ENCODE measurements at places on chromosomes 12 and 14.

DNA sequence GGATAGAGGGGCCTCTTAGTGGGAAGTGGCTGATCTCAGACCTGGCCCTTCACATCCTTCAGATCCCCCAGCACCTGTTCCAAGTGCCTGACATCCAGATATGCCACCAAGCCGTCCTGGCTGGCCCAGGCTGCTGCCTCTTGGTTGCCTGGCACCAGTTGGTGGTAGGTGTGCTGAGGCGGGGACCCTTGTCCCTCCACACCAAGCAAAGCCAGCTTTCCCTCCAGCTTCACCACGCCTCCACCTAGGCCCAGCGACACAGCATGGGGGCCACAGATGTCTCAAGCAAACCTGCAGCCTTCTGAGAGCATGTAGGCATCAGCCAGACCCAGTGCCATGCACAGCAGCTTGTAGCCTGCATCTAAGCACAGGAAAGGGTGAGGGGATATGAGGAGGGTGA, 3.5 kb upstream of the CD63 start:
- DNase-seq: no peak

DNA sequence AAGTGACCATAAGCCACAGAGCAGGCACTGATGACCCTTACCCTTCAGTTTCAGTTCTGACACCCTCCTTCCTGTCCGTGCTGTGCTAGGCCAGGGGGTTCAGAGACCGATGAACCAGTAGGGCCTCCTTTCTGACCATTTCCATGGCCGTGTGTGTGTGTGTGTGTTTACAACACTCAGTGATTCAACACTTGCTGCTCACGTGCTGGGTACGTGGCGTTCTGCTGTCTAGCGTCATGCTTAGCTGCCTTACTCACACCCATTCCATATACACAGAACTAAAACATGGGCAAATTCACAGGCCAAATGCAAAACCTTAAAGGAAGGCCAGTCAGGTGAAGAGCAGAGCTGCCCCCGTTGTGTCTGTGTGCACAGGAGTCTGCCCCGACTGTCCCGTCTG, 67.5 kb downstream of the DNAH10 start:
- no peak for DNase-seq

DNA sequence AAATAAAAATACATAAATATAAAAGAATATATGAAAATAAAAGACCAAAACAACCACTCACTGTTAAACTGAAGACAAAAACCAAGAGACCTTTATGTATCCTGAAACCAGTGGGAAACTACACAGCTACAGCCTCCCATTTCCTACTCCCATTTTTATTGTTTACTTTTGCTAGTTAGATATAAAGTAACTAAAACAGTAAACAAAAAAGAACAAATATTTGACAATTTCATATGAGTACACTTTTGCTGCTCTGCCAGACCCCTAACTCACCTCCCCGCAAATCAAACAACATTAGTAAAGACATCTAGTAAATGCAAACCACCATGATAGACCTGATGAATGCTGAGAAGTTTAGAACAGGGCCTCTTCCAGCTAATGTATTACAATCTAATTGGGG, 97.1 kb downstream of the BCL2L14 start:
- DNase-seq: no peak

DNA sequence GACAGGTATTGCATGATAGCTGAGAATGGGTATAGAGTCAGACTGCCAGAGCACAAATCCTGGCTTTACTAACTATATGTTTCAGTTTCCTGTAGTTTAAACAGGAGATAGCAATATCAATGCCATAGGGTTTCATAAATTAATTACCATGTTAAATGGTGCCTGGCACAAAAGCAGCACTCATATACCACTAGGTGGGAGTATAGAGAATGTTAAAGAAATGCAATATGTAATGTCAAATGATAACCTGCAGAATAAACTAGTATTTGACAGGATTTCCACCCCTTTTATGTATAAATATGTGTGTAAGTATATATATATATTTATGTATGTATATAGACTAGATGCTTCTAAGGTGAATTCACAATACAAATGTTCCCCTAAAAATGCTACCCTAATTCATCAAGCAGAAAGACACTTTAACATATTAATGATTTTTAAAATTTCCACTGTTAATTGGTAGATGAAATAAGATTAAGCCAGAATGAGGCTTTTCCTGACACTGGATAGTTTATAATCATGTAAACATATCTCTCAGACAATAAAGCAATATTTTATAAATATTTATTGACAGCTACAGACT, 8.6 kb downstream of the WDR89 start:
- DNase-seq: no peak

- no peak for DNase-seq
These were observed 19.3 kb downstream of the CYP46A1 start for GRCh38 chr14:99703381-99703780.

GRCh38 chr14:63788011-63788933, 60.4 kb upstream of the SGPP1 start:
- no peak for DNase-seq

DNA sequence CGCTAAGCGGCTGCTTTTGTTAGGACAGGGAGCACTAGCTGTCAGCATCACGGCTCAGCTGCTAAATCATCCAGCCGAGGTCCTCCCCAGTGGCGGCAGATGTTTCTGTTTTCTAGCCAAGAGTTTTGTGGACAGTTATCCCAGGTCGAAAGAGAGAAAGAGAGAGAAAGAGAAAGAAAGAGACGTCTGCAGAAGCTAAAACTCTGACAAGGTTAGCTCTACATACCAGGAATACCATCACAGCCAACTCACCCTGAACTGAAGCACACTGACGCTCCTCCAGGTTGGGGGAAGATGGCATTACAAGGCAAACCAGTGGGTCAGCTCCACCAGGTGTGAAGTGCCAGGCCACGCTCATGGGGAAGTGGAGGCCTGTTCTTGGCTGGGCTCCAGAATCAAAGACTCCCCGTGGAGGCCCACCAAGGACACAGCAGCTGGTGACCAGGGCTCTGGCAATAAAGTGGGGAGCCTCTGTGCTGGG, 64.9 kb upstream of the DICER1 start:
- DNase-seq: no peak

DNA sequence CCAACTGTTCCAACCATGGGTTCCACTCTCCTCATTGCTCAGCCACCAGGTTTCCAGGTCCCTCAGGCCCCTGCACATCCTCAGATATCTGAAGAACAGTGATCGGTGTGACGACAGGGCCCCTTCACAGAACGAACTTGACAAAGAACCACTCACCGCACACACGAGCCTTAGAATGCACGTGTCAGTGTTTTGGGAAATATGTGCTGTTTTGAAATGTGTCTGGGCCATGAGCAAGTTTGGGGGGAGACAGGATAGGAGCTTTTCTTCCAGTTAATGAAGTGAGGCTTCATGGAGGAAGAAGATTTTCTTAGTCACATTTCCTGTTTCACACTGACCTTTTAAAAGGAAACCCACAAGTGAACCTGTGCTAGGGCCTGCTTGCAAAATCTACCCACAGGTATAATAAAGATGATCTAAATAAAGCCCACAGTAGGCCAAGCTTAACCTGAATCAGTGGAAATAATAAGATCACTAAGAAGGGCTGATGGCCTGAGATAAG, 58.6 kb downstream of the ZFP36L1 start:
- DNase-seq: no peak

DNA sequence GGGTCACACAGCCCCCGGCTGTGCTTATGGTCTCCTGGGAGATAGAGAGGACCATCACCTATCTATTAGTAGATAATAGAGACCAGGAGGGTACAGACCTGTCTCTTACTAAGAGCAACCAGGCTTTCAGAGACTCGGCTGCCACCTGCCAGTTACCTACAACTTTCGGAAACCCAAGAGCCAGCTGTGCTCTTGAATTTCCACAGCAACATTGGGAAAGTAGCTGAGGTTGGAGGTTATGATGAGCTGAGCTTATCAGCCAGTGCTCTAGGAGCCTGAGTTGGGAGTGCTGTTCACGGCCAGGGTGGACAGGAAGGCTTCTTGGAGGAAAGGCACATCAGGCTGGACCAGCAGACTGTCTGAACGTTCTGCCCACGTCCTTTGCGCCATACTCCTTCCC, 67.6 kb downstream of the RIN3 start:
- DNase-seq: no peak

DNA sequence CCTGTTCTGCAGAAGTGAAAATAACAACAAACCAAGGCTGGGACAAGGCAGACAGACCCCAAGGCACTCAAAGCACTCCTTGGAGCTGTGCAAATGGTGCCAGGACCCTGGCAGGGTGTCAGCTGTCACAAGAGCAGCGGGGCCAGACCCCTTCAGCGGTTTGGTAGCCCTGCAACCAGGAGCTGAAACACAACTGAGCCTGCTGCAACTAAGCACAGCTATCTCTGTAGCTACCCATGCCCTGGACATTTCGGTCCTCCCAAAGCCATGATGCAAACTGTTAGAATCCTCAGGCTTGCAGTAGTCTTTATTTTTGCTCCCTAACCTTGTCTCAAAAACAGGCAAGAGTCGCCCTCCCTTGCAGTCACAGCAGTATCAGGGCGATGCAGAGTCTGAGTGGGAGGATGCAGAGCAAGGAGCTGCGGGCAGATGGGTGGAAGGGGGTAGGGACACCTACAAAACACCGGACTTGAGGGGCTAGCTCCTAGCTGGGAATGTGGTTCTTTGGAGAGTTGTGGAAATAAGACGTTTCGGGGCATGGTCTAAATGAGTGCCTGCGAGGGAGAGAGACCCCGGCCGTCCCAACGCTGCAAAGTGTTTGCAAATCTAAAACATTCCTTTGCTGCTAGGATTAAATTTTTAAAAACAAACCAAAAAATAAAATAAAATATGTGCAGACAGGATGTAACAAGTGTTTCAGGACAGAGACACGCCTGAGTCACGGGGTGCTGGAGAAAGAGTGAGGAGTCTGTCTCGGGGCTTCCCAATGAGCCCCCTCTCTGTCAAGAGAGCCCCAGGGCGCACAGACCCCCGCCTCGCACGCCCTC, 1.0 kb downstream of the NUAK1 start:
- DNase-seq: no peak

GRCh38 chr12:122935318-122935717, 30.9 kb downstream of the ABCB9 start:
- DNase-seq: no peak

Measured in right cardiac atrium (tissue), 5 donors.